NCI-H1105 (cell line): ENCODE measurements at places on chromosomes 13 and 19.

DNA sequence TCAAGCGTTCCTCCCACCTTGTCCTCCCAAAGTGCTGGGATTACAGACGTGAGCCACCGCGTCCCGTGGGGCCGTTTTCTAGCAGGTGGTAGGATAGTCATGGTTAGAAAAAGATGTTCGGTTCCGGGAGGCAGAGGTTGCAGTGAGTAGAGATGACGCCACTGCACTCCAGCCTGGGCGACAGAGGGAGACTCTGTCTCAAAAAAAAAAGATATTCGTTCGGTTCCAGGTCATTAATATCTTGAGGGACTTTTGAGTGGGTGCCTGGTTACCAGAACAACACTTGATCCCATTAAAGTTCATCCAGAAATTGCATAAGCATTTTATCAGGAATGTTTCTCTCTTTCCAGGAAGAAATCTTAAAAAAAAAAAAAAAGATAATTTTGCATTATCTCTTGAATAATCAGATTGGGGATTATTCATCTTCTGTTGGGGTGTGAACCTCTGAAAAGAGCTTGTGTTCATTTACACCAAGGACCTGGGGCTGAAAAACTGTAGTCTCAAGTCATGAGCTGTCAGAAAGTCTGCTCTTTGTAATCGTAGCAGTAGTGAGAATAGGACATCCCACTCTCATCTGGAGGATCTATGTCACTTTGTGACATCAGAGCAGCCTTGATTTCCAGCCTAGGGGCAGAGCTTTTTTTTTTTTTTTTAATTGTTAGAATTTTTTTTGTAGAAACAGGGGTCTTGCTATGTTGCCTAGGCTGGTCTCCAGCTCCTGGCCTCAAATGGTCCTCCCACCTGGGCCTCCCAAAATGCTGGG, 1.0 kb upstream of the ETHE1 start:
- peak; percentile 42 for DNase-seq

- no peak for DNase-seq
Observed at GRCh38 chr13:61247149-61247936, 168.3 kb downstream of the PCDH20 start.

DNA sequence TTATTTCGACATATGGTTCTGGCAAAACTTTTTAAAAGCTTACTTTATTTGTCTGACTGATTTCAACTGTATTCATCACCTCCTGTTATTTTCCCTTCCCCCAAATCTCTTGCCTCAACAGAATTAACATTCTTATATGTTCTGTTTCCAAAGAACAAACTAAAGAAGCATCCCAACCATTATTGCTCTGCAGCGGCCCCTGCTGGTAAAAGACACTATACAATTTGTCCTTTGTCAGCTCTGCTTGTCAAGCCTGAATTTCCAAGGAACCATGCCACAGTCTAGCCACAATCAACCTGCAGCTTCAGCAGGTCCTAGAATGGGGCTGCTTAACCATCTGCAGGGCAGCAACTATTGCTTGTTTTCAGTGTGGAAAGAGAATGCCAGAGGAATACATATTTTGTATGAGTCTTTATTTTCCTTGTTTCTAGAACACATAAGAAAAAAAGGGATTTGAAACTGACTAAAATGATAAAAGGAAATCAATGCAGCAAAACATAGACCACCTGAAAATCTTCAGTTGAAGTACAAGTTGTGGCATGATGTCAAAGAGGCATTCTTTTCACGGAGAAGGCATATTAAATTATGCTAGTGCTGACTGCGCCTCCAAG, 845.3 kb downstream of the DIAPH3 start:
- DNase-seq = peak; percentile 81

- peak; percentile 77 for DNase-seq
Observed at GRCh38 chr19:38193445-38193844, 30.6 kb downstream of the DPF1 start.

- no peak for DNase-seq
Observed at GRCh38 chr13:91405240-91405639, 6.8 kb downstream of the GPC5 start.

GRCh38 chr13:102038787-102039186, 363.1 kb downstream of the FGF14 start:
- no peak for DNase-seq

GRCh38 chr19:2578901-2579677, 103.2 kb downstream of the GADD45B start:
- peak; percentile 60 for DNase-seq

- DNase-seq = no peak
Observed at GRCh38 chr13:40026741-40027140, 371.3 kb downstream of the COG6 start.

DNA sequence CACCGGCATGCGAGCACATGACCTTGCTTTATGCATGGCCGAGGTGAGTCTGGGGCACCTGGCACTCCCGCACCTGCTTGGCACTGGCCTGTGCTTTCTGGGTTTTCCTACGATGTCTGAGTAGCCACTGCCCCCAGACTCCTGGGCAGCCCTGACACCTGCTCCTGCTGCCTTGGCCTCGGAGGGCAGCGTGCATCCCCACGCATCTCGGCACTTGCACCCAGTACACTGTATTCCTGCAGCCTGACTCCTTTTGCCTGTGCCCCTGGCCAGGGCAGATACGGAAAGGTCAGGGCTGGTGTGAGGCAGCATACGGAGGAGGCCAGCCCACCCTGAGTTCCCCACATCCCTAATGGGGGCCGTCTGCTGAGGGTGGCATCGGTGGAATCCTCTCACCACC, 340.6 kb downstream of the TEX29 start:
- no peak for DNase-seq

DNA sequence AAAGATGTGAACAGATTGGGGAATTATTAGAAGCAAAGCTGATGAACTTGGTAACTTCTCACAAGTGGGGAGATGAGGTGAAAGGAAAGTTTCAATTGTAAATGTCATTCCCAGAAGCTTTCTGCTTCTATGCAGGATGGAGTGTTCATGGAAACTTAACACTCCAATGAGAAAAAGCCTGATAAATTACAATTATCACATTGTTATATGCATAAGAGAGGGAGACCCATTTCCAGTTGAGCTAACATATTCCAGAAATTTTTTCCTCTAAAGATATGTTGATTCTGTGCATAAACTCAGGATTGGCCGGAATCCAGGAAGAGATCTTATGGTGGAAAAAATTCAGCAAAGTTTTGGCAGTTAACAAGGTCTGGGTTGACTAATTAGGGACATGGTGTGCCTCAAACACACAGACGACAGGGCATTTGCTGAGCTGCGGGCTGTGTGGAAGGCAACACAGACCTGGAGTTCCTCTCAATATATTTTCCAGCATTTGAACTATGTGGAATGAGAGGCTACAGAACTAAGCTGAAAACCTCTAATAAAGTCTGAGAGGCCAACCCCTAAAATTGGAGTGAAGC, 64.9 kb upstream of the FGF14 start:
- no peak for DNase-seq

DNA sequence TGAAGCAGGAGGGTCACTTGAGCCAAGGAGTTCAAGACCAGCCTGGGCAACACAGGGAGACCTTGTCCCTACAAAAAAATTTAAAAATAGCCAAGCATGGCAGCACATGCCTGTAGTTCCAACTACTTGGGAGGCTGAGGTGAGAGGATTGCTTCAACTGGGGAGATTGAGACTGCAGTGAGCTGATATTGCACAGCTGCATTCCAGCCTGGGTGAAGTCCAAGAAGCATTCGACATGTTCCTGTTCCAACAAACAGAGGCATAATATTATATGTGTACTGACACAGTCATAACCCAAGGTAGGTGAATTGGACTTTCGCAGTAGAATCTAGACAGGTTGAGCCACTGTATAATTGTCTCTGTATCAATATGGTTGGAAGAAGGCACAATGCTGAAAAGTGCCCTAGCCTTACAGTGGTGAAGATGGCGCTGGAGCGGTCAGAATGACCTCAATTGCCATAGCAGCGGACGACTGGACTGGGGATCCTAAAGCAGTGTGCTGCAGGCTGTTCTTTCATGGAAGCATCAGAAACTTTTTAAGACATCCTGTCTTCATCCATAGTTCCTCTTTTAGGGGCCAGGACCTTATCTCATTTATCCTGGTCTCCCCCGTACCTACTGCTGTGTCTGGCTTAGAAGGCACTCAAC, 112.0 kb upstream of the CLDN10 start:
- DNase-seq = no peak

GRCh38 chr13:107034236-107034872, 466.4 kb upstream of the ARGLU1 start:
- no peak for DNase-seq

DNA sequence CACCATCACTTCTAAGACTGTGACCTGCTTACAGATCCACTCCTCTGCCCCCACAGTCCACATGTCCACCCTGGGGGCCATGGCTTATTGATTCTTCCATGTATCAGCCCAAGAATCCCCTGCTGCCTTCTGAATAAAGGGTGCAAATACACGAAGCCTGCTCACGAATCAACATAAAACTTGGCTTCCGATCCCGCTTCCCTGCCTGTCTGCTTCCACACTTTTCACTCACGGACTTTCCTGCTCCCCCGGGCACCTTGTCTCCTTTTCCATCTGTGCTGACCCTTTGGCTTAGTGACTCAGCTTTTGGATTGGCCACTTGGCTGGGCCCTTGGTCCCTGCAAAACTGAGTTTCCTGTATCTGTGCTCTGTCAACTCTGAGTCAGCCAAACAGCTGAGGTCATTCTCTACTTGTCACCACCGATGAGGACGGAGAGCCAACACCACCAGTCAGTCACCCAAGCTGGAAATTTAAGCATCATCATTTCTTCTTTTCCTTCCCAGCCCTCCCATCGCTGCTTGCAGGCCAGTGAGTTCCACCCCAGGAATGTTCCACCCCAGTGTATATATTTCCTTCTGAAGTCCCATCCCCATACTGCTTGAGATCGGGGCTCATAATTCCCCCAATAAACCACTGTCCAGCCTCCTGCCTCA, 11.4 kb upstream of the USP12 start:
- DNase-seq = no peak

DNA sequence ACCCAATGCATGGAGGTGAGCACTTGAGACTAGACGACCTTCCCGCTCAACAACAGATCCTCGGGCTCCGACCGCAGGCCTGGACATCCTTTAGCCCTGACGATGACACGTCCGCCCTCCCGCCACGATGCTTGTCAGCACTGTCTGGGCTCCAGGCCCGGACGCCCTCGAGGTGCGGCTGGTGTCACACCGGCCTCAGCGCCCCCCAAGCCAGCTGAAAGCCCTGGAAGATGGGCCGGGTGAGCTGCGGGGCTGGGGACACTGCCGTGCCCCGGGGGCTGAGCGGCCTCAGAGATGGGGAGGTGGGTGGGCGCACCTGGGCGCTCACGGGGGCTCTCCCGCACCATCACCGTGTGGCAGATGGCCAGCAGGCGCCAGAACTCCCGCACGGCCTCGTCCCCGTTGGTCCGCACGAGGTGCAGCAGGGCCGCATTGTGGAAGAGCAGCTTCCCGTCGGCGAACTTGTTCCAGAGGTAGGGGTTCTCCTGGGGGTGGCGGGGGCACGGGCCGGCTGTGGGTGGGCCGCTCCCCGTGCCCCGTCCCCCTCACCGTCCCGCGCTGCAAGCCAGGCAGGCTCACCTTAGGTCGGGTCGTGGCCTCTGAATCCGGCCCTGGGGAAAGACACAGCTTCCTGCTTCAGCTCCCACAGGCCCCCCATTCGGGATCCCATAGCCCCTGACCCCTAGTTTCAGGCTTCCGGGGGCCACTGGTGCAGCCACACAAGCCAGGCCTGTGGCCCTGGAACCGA, 15.5 kb downstream of the ATP8B3 start:
- no peak for DNase-seq

GRCh38 chr19:39174558-39175544, 21.9 kb upstream of the NCCRP1 start:
- DNase-seq = no peak

GRCh38 chr13:49060678-49061387, 85.1 kb downstream of the FNDC3A start:
- DNase-seq = no peak

GRCh38 chr13:51767100-51767499, 36.9 kb downstream of the DHRS12 start:
- no peak for DNase-seq

DNA sequence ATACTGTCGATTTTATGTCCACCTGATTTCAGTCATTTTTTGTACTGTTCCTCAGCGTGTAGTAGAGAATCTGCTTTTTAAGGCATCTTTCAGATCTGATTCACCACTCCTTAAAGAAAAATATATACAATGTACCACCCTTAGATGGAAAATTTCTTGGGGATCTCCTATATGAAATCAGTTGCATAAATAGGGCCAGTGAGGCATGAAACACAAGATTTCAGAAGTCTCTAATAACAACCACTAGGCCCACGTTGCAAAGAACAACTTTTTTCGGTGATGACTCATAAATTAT, 1.4 kb downstream of the USP12 start:
- no peak for DNase-seq

DNA sequence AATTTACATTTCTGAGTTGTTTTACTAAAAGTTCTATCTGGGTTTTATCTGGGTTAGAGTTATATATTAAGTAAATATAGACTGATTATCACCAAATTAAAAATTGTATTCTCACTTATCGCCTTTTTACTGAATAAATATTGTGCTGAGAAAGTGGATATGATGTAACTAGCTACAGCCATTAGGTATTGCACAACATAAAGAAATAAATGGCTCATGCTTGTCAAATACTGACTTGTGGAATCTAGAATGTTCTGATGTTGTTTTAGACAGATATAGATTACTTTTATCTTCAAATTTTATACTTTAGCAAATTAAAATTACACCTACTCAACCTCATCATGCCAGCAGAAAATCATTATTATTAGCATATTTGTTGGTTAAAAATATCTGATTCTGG, 1277.1 kb upstream of the MIR17HG start:
- DNase-seq = no peak

- DNase-seq = no peak
Observed at GRCh38 chr13:87089391-87089790, 581.8 kb upstream of the SLITRK5 start.

DNA sequence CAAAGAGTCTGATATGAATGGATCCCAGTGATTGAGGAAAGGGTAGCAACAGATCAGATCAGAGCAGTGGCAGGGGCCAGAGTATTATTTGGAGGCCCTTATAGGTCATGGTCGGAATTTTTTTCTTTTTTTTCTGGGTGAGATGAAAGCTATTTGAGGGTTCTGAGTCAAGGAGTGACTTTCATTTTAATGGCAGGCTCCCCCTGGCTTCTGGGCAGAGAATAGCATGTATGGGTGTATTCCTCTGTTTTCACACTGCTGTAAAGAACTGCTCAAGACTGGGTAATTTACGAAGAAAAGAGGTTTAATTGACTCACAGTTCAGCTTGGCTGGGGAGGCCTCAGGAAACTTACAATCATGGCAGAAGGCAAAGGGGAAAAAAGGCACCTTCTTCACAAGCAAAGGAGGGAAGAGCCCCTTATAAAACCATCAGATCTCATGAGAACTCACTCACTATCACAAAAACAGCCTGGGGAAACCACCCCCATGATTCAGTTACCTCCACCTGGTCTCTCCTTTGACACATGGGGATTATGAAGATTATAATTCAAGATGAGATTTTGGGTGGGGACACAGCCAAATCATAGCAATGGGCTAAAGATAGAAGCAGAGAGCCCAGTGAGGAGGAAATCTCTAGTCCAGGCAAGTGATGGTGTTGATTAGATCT, 3.0 kb upstream of the SLC6A16 start:
- DNase-seq = no peak

- DNase-seq = no peak
Observed at GRCh38 chr19:8451885-8452284, 7.1 kb downstream of the HNRNPM start.
